ENCODE measurements at places on chromosomes 16 and 17.

DNA sequence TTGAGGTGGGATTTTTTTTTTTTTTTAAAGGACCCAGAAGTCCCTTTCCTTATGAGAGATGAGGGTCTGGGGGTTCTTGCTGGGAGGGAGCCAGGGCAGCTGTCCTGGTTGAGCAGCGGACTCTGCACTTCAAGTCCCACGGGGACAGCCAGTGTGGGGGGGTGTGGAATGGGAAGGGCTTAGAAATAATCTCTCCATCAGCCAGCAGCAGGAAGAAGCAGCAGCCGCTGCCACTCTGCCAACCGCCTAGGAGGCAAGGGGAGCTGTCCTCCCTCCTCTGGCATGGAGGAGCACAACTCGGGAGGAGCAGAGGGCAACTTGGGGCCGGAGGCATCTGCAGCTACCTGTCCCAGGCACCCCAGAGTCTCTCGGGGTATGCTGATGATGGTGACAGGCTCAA is at the start of gene KCNG4:
TSS of gene KCNG4 (minus strand) at position 104 of the 400 bp plus-strand sequence. CDS start 2,527 bp downstream, outside the sequence.
- DNase-seq = no peak

GRCh38 chr17:63837480-63837879 is 5.0 kb downstream of the SMARCD2 start:
- no peak for DNase-seq

- DNase-seq = no peak
Measured at GRCh38 chr16:3789375-3790099, 72.2 kb upstream of the TRAP1 start.

DNA sequence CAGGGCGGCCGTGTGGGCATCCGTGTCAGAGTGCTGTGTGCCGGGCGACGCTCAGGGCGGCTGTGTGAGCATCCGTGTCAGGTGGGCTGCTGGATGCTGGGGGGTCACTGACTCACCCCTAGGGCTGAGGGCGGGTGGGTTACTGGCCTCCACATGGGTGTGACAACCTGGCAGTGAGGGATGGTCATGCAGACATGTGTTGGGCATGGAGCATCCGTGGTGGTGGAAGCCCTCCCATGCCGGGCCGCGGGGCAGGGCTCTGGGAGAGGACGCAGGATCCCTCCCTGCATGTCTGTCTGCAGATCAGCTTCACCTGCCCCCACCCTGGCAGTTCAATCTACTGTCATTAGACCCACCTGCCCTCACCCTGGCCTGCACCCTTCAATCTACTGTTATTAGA is 56.3 kb downstream of the METRNL start:
- DNase-seq = no peak

GRCh38 chr16:67236563-67237395 is 9.8 kb downstream of the TMEM208 start:
- peak; percentile 50 for DNase-seq

DNA sequence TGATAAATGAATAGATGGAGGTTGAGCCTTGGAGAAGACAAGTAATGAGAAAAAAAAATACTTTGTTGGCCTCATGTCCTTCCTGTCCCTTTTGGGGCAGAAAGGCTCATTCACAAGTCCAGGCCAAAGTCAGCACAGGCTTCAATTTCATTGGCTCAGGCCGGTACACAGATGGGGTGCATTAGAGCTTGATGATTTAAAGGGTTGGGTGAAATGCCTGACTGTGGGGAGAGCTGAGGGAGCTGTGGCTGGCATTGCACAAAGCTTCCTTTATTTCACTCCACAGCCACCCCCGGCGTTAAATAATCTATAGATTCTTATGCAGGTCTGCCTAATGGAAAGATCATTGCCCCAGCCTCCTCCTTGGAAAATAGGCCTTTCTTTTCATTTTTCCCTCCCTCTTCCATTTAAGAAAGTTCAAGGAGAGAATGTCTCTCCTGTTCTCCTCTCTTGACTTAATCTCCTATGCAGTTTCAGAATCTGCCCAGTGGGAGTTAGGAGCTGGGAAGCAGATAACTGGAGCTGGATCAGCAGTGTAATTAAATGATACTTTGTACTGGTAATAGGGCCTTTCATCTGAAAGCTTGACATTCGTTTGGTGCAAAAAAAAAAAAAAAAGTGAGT is 24.4 kb downstream of the YPEL2 start:
- DNase-seq = no peak

DNA sequence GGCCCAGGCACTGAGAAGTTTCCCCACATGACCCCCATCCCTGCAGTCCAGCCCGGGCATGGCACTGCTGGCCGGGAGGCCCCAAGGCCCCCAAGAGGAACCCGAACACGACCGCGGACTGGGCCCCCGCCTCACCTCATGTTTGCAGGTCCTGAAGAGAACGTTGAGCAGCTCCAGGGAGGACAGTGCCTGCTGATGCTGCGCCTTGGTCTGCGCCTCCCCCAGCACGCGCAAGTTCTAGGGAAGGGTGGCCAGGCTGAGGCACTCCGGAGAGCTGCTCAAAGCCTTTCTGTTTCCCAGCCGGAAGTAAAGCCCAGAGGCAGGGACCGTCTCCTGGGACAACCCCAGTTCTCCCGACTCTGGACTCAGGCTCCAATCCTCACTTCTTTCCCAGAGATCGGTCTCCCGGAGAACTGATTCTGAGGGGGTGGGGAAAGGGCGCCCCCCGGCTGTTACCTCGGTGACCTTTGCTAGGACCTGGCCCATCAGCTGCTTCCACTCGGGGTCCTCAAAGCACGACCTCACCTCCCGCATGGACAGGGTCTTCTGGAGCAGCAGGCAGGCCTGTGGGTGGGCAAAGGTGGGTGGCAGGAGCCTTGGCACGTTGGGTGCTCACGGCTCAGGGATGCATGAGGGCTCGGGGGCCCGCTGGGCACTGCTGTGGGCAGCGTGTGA is 13.7 kb downstream of the MYBBP1A start:
- DNase-seq = no peak

GRCh38 chr17:68850749-68851510 is 104.3 kb downstream of the ABCA8 start:
- DNase-seq = no peak

- DNase-seq = no peak
Measured at GRCh38 chr17:79902146-79902791, 63.0 kb upstream of the CBX4 start.

DNA sequence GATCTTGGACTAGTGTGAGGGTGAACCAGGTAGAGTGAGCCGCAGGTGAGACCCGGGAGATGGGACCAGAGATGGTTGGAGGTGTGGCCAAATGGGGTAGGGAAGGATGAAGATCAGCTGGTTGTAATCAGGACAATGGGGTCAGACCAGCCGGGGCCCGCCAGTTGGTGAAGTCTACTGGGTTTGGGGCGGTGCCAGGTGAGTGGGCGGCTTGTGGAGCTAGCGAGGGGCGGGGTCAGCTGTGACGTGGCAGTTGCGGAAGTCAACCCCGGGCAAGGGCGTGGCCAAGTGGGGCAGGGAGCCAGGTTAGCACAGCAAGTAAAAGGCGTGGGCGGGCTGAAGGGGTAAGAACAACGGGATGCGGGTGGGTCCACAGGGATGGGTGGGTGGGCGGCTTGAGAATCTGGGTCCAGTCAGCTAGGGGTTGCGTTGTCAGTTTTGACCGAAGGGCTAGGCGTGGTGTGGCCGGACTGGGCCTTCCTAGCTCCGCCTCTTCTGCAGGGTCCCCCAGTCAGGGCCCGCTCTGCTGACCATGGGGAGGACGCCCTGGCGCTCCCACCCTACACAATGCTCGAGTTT is 25.5 kb upstream of the ALKBH5 start:
- peak; percentile 96 for DNase-seq

DNA sequence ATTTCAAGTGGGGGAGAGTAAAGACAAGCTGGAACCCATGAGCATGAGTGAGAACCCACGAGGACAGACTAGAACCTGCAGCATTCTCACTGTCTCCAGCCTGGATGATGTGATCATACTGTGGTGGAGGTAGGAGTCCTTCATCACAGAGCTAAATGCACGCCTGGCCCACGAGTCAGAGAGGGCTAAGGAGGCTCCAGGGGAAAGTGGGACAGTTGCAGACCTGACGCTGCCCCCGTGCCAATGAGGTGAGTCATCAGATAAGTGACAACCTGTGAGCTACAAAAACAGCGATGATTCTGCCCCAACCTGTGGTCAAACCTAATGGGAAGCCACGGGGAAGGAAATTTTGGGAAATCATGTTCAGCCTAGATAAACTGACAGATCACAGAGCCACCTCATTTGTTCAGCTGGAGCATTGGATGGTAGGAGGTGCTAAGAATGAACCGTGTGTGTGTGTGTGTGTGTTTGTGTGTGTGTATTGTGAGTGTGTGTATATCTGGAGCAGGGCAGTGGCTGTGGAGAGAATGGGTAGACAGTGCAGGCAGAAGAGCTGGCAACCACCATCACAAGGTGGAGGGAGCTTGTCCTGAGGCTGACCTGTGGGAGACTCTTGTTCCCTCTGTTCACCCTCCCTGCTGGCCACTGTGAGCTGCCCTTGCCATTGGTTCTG is 131.8 kb downstream of the UTP18 start:
- no peak for DNase-seq

DNA sequence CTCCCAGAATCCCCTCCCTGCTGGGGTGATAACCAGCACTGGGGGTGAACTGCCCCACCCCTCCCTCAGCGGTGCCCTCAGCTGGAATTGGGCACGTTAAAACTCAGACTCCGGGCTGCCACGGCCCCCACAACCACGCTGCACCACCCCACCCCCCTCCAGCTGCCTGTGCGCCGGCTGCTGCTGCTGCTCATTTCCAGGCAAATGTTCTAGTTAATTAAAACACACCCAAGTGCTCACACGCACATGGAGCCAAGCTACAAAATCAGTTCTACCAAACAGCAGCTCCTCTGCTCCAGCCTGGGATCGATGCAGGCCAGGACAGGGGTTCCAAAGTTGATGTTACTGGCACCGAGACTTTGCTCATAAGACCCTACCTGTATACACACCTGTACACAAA is 180.5 kb downstream of the ZNF423 start:
- DNase-seq = no peak

GRCh38 chr17:6753006-6753445 is 2.8 kb upstream of the XAF1 start:
- DNase-seq = peak; percentile 85

- DNase-seq = no peak
Measured at GRCh38 chr17:28906706-28907438, 4.0 kb upstream of the DHRS13 start.

DNA sequence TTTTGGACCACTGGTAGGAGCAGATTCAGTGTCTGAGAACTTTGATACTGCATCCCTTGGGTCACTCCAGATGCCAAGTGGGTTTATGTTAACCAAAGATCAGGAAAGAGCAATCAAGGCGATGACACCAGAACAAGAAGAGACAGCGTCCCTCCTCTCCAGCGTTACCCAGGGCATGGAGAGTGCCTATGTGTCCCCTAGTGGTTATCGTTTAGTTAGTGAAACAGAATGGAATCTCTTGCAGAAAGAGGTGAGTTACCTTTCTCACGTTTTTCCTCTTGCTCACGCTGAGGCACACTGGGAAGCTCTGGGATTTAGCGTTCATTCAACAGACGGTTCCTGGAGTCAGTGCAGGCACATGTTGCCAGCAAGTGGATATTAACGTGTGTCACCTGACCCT is 58.0 kb downstream of the NUP88 start:
- no peak for DNase-seq

GRCh38 chr16:77594799-77595596 is 127.3 kb upstream of the NUDT7 start:
- DNase-seq = no peak

GRCh38 chr16:27752241-27752640 is 202.3 kb downstream of the KATNIP start:
- DNase-seq = no peak

- peak; percentile 96 for DNase-seq
Measured at GRCh38 chr17:78268951-78269905, 37.8 kb downstream of the TMEM235 start.

DNA sequence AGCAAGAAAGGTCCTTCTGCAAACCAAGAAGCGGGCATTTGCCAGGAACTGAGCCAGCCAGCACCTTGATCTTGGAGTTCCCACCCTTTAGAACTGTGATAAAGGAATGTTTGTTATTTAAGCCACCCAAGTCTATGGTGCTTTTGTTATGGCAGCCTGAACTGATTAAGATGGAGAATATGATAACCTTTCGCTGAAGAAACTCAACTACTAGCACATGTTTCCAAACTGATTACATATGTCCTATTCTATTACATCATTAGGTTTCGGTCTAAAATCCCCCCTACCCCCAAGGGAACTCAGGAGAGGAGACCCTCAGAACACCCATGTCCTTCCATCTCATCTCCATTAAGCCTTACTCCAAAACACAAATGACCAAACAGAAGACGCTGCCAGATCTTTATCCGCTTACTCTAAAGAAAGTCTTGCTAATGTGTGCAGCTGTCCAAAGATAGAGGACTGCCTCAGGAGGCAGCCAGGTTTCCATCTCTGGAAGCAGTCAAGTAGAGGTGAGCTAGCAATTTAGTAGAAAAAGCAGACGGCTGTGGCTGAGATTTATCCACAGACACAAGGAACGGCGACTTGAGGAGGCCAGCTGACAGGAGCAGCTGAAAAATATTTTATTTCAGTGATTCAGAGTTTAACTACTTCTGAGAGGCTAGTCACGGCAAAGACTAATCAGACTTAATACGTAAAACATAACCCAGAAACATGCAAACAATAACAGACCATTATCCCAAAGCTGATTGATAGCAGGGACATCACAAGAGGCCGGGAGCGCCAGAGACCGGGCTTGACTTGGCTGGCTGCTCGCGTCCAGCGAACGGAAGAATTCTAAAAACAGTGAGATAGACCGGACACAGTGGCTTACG is 611.4 kb upstream of the CDH5 start:
- DNase-seq = no peak

DNA sequence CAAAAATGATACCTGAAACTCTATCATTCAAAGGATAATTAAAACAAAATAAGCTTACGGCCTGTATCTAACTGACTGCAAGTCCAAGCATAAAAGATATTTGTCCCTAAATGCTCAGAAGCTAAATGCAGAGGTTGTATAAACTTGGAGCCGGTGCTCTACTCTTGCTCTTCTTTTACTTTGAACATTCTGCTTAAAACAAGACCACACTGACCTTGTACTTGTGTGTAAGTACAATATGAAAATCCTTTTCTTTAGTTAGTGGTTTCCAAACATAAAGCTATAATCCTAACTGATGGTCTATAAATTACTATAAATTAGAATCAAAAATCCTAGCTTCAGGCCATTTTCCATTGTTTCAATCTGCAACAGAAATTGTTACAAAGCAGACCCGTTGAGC is 74.6 kb downstream of the SPAG9 start:
- DNase-seq = no peak

DNA sequence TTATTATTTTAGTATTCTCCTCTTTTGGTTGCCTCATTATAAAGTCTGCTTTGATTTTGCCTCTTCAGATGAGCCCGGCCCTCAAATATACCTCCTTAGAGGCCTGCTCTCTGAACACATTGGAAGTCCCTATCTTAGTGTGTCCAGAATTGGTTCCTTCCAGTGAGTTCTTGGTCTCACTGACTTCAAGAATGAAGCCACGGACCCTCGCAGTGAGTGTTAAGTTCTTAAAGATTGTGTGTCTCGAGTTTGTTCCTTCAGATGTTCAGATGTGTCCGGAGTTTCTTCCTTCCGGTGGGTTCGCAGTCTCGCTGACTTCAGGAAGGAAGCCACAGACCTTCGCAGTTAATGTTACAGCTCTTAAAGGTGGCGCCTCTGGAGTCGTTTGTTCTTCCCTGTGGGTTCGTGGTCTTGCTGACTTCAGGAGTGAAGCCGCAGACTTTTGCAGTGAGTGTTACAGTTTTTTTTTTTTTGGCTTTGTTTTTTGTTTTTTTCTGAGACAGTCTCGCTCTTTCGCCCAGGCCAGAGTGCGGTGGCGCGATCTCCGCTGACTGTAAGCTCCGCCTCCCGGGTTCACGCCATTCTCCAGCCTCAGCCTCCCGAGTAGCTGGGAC is 45.8 kb upstream of the NOS2 start:
- no peak for DNase-seq

All from cardiac fibroblast (primary cell).